Heart left ventricle (tissue), 16 donors: ENCODE measurements at places on chromosomes 16 and 17.

DNA sequence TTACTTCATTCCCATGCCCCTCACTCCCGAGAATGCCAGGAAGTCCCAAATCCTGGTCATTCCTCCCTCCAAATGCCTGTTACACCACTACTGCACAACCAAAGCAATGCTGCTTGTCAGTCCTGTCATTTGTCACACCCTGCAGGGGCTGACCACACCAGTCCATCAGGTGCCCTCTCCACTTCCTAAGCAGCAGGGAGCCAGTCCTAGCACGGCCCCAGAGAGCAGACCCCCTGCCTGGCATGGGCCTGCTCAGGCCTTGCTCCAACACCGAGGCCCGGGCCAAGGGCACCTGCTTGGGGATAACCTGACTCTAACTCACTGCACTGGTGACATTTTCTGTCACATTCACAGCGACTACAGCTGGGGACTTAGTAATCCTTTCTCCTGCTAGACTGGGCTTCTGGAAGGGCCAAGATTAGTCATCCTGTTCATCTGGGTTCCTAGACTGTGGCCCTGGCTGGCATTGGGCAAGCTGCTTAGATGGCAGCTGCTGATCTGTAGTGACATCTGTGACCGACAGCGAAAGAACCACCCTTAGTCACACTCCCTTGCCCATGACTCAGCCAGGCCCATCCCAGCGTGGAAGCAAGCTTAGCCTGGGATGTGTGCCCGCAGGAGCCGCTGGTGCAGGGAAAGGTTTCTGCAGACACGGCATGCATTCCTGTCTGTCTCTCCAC lies 5.4 kb downstream of the ALYREF start:
- DNase-seq, result no peak

- DNase-seq, result peak; percentile 84
Observed at GRCh38 chr17:78736526-78737079, 45.5 kb downstream of the CYTH1 start.

- no peak for DNase-seq
Observed at GRCh38 chr17:77856551-77857305, 101.8 kb upstream of the TNRC6C start.

- DNase-seq, result no peak
Observed at GRCh38 chr17:40511136-40511535, 9.7 kb upstream of the TNS4 start.

- no peak for DNase-seq
Observed at GRCh38 chr16:8936421-8936820, 27.3 kb downstream of the USP7 start.

DNA sequence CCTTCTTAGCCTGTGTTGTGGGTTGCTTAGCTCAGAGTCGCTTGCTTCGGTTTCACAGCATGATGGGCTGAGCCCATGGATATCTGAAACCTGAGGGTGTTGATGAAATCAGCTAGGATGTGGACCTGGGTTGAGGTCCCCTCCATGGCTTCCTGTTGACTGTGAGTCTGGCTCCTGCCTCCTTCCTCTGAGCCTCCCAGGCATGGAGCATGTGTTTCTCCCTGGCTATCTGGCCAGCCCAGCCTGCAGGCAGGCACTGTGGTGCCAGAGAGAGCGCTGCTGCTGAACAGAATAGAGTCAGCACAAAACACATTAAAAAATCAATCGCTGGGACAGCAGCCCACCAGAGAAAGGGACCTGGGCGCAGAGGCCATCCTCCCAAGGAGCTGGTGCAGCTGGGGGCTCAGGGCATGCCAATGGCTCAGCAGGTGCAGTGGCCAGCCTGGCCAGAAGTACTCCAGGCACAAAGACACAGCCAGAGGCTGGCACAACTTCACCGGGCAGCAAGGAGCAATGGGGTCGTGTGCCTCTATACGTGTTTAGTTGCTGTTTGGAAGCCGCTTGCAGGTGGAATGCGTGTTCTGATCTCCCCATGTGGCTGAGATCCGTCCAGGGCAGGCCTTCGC lies 28.3 kb upstream of the GPRC5C start:
- DNase-seq, result no peak

DNA sequence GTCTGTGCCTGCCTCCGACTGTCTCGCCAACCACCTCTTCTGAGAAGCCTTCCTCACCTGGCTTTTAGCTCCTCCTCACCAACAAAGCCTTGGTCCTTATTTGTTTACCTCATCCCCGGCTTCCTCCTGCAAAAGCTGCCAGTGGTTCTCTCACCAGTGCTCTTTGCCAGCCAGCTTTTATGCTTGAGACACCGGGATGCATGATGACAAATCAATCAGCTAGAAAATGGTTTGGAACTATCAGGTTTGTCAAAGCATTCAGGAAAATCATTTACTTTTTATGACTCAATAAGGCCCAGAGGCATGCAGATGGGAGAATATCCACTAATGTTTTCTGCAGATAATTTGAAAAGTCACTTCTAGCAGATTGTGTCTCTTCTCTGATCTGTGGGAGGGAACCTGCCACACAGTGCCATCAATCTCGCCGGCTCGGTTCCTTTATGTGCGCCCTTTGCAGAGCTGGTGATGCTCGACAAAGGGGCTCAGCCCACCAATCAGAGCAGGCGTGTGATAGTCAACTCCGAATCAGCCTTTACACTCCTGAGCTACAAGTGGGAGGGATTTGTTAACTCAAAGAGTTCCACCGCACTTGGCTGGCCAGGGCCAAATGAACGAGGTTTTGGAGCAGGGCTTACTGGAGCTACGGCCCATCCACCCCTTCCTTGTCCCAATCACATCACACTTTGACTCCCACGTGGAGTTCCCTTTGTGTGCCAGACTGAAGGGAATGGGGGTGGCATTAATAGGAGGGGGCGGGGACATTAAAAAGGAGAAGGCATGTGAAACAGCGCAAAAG lies 85.8 kb downstream of the MRC2 start:
- DNase-seq, result no peak

DNA sequence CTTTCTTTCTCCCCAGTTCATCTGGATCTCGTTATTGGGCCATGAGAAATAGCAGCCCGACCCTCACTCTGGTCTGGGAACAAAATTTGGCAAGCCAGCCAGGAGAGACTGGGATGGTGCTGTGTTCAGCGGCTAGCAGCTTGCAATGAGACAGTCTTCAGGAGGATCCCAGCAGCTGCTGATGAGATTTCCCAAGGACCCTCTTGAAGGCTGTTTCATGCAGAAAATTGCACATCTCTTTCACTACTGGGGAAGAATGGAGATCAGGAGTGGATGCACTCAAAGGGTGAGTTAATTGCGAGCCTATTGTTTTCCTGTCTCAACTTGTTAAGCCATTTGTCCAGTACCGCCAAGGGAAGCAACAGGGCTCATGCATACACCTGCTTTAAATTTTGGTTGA lies 5.5 kb upstream of the COIL start:
- DNase-seq, result no peak

DNA sequence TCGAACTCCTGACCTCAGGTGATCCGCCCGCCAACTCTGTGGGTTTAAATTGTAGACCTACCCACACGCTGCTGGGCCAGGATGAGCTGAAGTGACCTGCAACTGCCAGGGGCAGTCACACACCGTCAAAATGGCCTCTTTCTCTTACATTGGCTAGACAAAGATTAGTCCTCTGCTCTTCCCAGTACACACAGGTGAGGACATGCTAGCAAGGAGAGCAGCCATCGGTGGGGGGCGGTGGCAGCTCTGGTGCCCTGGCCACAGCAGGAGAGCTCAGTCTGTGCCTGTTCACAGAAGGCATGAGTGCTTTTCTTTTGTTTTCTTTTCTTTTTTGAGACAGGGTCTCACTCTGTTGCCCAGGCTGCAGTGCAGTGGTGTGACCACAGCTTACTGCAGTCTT lies 29.7 kb downstream of the WIPI1 start:
- no peak for DNase-seq

- peak; percentile 87 for DNase-seq
Observed at GRCh38 chr17:28973425-28973824, 22.1 kb upstream of the PHF12 start.

DNA sequence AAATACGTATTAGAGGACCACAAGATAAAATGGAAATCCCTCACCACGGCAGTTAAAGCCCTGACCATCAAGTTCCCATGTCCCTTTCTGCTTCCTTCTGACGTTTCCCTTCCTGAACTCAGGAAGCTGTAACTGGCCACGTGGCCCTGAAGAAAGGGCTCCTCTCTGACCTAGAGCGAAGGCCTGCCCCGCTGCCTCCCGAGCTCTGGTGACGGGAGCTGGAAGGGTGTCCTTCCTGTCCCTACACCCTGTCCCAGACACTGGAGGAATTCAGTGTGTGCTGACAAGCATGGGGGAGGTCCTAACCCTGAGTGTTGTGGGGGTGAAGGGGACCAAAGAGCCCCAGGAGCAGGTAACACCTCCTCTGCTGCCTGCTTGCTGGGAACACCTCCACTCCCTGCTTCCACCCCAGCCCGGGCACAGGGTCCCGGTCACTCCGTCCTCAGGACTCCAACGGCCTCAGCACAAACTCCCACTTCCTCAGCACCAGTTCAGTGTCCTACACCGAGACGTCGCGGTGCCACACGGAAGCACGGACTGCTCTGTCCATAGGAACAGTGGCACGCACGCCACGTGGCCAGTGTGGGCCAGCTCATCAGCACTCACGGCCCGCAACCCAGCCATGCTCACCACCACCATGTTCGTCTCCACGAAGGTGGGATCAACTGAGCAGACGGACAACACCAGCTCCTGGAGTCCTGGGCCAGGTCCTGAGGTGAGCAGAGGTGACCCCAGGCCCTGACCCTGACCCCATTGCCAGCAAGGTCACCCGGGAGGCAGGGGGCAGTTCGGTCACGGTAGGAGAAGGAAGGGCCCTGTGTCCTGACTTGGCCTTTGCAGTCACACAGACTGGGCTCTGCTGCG lies 16.9 kb downstream of the TMEM235 start:
- no peak for DNase-seq

DNA sequence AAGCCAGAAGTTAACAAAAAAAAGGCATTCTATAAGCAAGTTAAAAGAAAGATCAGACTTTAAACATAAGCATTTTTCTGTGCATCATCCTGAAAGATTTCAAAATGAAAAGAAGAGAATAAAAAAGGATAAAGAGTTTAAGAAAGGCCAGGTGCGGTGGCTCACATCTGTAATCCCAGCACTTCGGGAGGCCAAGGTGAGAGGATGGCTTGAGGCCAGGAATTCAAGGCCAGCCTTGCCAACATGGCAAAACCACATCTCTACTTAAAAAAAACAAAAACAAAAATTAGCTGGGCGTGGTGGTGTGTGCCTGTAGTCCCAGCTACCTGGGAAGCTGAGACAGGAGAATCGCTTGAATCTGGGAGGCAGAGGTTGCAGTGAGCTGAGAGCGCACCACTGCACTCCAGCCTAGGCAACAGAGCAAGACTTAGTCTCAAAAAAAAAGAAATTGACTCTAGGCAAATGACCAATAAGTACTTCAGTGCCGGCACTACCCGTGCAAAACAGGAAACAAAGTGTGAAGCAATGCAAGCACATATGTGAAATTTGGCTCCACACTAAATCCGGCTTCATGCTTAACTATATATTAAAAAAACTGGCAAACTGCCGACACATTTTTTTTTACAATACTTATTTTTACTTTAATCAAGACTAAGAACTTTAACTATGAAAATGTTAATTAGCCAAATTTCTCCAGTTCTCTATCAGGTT lies 83.2 kb upstream of the C17orf78 start:
- DNase-seq, result no peak
